ENCODE measurements at places on chromosomes 13 and 19.

DNA sequence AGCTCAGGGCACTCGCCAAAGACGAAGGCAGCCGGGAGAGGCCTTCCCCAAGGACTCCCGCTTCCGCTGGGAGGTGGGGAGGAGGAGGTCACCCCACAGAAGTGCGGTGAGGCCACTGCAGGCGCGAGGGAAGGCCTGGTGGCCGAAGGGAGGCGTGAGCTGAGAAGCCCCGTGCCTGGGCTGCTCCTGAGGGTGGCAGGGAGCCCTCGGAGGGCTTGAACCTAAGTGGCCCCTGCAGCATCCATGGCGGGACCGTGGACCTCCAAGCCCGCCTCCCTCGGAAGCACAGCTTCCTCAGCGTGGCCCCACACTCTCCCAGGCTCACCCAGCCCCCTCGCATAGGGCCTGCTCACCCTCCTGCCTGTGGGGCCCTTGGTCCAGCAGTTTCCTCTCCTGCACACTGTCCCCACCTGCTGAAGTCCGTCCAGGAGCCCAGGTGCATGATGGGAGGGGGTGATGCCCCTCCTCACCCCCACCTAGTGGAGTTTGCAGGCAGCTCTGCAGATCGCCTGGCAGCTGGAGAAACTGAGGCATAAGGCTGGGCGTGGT, 25.9 kb downstream of the EFNA2 start:
- no peak for DNase-seq

- DNase-seq = peak; percentile 84
Observed at GRCh38 chr19:44753932-44754749, 5.6 kb downstream of the BCL3 start.

DNA sequence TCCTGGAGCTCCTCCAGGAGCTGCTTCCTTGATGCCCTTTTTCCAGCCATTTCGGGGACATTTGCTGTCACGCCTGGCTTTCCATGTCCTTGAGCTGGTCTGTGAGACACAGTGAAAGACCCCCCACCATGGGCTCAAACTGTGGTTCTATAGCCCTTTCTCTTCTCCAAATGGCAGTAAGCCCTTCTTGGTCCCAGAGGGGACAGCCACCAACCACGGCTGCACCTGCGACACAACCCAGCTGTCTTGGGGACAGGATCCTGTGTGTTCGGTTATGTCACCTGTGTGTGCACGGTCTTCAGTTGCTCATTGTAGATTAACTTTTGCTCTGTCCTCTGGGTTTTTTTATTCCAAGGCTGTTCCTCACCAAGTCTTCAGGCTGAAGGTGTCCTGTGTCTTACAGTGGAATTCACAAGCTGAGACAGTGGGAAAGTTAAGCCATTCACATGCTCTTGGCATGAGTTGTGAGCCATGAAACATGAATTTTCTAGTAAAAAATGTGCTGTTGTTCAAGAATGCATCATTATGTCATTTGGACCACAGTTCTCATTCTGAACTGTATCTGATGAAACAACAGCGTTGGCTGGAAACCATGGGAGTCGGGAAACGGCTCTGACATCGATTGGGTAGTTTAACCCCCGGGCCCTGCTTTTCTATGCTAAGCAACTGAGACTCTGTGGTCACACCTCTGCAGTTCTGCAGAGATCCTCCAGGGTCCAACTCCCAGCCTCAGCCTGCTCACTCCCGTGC, 129.5 kb upstream of the MCF2L start:
- DNase-seq = peak; percentile 72

- peak; percentile 93 for DNase-seq
Observed at GRCh38 chr13:90717451-90717936, 630.0 kb upstream of the MIR17HG start.

DNA sequence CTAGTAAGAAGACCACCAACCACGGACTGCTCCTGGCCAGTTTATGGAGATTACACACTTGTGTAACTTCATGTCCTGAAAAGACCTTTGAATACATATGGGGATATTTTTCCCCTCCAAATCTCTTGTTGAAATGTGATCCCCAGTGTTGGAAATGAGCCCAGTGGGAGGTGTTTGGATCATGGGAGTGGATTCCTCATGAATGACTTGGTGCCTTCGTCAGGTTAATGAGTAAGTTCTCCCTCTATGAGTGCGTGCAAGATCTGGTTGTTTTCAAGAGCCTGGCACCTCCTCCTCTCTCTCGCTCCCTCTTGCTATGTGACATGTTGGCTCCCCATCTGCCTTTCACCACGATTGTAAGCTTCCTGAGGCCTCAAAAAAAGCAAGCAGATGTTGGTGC, 769.0 kb upstream of the SLITRK1 start:
- DNase-seq = peak; percentile 88

- no peak for DNase-seq
Observed at GRCh38 chr13:98577836-98578285, 954 bp upstream of the STK24 start.

DNA sequence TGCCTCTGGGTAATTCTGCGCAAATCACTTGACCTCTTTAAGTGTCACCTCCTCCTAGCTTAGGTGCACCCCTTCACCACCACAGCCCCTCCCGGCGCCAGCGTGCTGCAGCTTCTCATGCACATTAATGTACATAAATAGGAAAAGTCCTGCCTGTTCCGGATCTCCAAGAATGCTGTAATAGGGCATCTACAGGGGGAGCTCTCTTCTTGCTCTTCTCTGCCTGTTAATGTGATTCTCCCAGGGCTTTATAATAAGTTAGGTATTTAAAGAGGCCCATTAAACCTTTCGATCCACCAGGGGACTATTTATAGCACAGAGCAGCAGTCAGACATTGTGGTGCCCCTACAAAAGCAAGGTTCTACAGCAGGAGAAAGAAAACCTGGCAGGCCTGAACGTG, 35.3 kb downstream of the SOX1 start:
- no peak for DNase-seq

- no peak for DNase-seq
Observed at GRCh38 chr13:87982400-87982799, 311.2 kb downstream of the SLITRK5 start.

DNA sequence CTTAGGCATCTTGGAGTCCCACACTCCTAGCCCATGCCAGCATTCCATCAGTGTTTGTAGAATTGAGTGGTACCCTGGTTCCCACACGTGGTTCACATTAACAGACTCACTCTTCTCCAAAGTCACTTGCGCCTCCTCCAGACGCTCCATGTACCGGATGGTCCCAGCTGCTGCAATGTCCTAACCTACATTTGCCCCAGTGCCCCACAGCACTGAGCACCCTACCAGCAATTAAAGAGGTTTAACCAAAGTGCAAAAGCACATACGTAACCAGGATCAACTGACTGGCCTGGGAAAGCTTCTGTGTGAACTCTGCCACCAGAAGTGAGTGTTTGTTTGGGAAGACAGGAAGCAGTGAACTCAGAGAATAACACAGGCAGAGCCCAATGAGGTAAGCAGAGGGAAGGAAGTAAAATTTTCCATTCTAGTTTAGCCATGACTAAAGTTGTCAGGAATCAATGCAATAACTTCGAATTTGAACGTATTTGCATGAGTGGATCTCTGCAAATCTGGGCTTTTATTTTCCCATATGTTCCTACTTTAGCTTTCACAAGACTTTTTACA, 7.3 kb upstream of the MEDAG start:
- peak; percentile 84 for DNase-seq

- peak; percentile 18 for DNase-seq
Observed at GRCh38 chr19:19372656-19373416, 32.6 kb upstream of the GATAD2A start.

- no peak for DNase-seq
Observed at GRCh38 chr19:49475995-49476880, 2.2 kb downstream of the FLT3LG start.

DNA sequence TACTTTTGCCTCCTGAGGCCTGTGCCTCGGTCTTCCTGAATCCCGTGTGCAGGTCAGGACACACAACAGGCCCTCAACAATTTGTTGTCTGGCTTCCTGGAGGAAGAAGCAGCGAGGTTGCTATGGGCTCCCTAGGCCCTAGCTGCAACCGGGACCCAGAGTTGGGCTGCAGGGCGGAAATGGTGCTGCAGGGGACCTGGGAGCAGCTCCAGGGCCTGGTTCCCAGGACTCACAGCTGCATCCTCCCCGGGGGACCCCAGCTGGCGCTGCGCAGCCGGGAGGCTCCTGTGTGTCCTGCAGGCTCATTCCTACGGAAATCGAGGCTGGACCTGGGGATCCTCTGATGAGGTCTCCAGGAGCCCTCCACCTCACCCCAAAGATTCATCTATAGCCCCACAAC, 999 bp upstream of the TNFAIP8L1 start:
- DNase-seq = no peak

- no peak for DNase-seq
Observed at GRCh38 chr13:20633802-20634201, 66.8 kb downstream of the IFT88 start.

DNA sequence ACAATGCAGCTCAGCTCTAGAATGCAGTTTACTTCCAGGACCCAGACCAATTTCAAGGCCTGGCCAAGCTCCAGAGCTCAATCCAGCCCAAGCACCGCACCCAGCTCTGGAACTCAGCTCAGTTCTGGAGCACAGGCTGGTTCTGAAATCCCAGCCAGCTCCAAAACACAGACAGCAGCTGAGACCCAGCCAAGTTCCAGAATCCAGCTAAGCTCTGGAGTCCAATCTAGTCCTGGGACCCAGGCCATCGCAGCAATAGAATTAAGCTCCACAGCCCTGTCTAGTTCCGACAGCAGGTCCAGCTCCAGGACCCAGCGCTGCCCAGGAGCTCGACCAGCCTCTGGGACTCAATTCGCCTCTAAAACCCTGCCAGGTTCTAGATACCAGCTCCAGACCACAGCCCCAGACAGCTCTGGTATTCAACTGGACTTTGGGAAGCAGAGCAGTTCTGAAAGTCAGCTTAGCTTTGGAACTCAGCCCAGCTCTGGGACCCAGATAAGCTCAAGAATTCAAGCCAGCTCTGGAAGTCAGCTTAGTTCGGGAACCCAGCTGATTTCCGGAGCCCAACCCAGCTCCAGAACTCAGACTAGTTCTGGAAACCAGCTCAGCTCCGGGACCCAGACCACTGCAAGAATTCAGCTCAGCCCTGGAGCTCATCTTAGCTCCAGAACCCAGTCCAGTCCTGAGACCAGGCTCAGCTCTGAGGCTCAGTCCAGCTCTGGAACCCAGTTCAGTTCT, 6.8 kb downstream of the GIPC3 start:
- no peak for DNase-seq

DNA sequence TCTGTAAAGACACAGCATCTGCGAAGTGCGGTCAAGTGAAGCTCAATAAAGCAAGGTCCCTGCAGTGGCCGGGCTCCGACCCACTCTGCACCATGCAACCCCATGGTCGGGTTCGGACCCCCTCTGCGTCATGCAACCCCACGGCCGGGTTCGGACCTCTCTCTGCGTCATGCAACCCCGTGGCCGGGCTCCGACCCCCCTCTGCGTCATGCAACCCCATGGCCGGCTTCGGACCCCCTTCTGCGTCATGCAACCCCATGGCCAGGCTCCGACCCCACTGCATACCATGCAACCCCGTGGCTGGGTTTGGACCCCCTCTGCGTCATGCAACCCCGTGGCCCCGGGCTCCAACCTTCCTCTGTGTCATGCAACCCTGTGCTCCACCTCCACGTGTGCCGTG, 43.8 kb downstream of the CARS2 start:
- no peak for DNase-seq

GRCh38 chr13:45238945-45239795, 38.3 kb upstream of the KCTD4 start:
- peak; percentile 73 for DNase-seq

DNA sequence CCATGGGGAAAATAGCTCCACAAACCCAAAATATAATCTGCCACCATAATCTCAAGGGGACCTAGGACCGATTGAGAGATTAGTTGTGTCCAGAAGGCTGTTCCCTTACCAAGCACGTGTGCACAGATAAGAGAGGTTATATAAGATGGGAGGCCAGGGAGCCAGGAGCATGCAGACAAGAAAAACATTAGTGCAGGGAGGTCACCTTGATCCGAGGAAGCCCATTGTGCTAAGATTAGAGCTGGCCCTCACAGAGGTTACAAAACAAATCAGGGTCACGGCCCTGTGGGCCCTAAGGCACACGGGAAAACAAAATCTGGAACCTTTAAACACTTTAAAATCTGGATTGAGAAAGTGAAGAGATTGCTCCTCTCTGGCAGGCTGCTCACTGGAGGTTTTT, 37.7 kb downstream of the RGCC start:
- DNase-seq = no peak

GRCh38 chr19:17946965-17947784, 14.4 kb downstream of the CCDC124 start:
- DNase-seq = no peak

- no peak for DNase-seq
Observed at GRCh38 chr19:15249528-15249874, 17.3 kb upstream of the EPHX3 start.

DNA sequence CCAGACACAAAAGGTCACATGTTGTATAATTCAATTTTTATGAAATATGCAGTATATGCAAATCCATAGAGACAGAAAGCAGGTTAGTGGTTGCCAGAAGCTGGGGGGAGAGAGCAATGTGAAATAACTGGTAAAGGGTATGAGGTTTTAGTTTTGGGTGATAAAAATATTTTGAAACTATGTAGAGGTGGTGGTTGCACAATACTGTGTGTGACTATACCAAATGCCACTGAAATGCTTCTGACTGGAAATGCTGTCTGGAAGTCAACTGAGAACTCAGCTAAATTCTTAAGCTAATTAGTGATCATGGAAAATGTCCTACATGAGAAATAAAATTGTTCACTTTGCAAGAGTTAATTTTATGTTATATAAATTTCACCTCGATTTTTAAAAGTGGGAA, 65.3 kb upstream of the RXFP2 start:
- DNase-seq = peak; percentile 2

GRCh38 chr13:38954291-38954690, 36.3 kb downstream of the STOML3 start:
- no peak for DNase-seq

DNA sequence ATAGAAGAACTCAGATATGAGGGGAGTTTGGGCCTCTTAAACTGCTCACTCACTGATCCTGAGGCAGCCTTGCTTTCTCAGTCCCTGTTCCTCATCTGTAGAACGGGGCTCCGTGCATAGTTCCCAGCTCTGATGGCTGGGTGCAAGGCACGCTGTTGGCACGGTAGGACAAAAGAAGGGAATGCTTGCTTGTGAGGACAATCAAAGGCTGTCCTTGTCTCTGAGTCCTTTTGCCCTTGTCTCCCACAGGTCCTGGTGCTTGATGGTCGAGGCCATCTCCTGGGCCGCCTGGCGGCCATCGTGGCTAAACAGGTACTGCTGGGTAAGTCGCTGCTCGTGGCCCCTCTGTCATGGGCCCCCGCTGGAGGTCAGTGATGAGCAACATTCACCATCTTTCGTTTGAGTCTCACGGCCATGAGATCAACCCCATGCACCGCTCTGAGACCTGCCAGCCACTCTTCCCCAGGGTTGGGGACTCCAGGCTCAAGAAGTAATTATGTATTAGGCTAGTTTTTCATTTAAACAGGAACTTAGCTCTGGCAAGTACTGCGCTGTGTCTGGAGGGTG, 2.3 kb downstream of the RPL13A start:
- DNase-seq = no peak

GRCh38 chr19:16886305-16886880, 2.4 kb upstream of the F2RL3 start:
- peak; percentile 73 for DNase-seq

- DNase-seq = no peak
Observed at GRCh38 chr19:39083599-39083982, 577 bp upstream of the ACP7 start.

- DNase-seq = no peak
Observed at GRCh38 chr19:39752795-39753194, 15.0 kb upstream of the CLC start.

All from amniotic epithelial cell (primary cell).